ENCODE measurements at places on chromosomes 11 and 22. TPM values are rescaled to one million over a fixed set of nuclear protein-coding genes. Genes with fewer than 3 reads are reported as not detected.
A peak's percentile ranks its signal among the peaks of the same experiment; 100 is the strongest.

DNA sequence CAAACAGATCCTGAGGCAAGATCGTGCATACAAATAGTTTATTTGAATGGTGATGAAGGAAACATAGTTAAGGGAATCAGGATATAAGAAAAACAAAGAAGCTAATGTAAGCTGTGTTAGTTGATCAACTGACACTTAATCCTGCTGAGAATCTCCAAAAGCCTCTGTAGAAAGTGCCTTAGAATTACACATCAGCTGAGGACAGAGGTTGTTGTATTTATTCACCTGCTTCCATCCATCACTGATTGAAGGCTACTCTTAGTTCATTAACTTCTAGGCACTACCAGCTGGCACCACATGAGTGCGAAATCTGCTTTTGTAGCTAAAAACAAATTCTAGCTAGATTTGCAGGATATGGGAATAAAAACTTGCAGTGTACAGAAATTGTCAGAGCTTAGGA, 1082.0 kb upstream of the CNTN5 start:
- H3K27ac ChIP-seq, result no peak overlapping the region
- H3K4me1 ChIP-seq, result no peaks in the 10 kb centered on the region
- DNase-seq, result no peak
- H3K36me3 ChIP-seq, result no peaks in the 10 kb centered on the region
- no peak overlapping the region for H3K4me3 ChIP-seq

- peak overlapping the region; percentile 90 for H3K27ac ChIP-seq
- no peaks in the 10 kb centered on the region for H3K36me3 ChIP-seq
- H3K4me1 ChIP-seq, result peaks cover 43% of the 10 kb centered on the region
- H3K4me3 ChIP-seq, result no peak overlapping the region
Observed at GRCh38 chr11:1876361-1877063, 15.2 kb downstream of the PRR33 start.

- no peak overlapping the region for H3K4me3 ChIP-seq
- no peaks in the 10 kb centered on the region for H3K36me3 ChIP-seq
- DNase-seq, result no peak
- H3K27ac ChIP-seq, result no peak overlapping the region
- peaks cover 12% of the 10 kb centered on the region for H3K4me1 ChIP-seq
Observed at GRCh38 chr11:86678823-86679222, 6.4 kb upstream of the ME3 start.

DNA sequence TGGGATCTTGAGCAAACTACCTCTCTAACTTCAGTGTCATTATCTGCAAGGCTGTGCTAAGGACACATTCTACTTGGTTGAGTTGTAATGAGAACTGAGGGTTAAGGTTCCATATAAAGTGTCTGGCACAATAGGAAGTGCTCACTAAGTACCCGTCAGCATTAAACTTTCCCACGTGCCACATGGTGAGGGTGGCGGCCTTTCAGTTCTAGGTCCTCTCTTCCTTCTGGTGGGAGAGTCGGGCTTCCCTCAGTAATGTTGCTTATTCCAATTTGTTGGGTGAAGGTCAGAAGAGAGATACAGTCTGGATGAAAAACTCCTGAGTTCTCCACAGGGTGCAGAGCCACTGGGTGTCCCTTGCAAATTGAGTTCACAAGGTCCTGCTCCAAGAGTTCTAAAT, 4.6 kb upstream of the CD6 start:
- H3K27me3 ChIP-seq, result no peaks in the 10 kb centered on the region
- H3K4me1 ChIP-seq, result no peaks in the 10 kb centered on the region
- H3K36me3 ChIP-seq, result no peaks in the 10 kb centered on the region
- no peak for DNase-seq

DNA sequence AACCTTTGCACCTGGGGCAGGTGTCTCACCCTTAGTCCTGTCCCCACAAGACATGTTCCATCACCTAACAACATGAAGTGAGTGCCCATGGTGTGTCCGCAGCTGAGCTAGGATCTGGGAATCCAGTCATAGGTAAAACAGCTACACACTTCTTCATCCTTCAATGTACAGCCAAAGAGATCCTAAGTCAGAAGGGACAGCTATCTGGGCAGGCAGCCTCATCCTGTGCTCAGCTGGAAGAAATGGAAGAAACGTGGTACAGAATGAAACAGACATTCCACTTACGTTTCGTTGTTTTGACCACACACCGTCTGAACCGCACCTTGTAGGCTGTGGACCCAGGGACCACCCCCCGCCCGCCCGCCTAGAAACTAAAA, 30.8 kb downstream of the PDGFB start:
- H3K4me1 ChIP-seq, result no peaks in the 10 kb centered on the region
- H3K27ac ChIP-seq, result no peak overlapping the region
- H3K36me3 ChIP-seq, result peaks cover 6% of the 10 kb centered on the region
- no peaks in the 10 kb centered on the region for H3K27me3 ChIP-seq
- H3K4me3 ChIP-seq, result no peak overlapping the region
- DNase-seq, result no peak

The SEC14L6 gene
- total RNA-seq, result 2.8 TPM

The LRRC75B gene
- 5.4 TPM for total RNA-seq

The PAX6 gene
- 0.50 TPM for total RNA-seq

DNA sequence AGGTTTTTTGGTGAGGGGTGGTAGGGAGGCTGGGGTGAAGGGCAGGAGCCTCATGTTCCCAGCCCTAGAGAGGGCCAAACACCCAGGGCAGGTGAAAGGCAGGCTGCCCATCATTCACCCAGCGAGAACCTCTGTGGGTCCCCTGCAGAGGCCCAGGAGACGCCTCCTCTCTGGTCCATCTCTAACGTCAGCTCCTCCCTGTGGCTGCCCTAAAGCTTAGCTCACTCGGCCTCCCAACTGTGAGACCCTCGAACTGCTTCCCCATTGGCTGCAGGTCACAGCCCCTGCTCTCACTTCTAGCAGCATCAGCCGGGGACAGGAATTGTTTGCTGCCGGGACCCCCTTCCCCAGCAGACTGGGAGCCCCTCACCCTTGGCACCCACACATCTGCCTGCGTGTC, 615 bp upstream of the NFAM1 start:
- H3K4me3 ChIP-seq, result no peak overlapping the region
- H3K27ac ChIP-seq, result no peak overlapping the region
- H3K27me3 ChIP-seq, result peaks cover 2% of the 10 kb centered on the region
- H3K36me3 ChIP-seq, result no peaks in the 10 kb centered on the region
- peaks cover 13% of the 10 kb centered on the region for H3K4me1 ChIP-seq

The SAA1 gene
- total RNA-seq, result not detected

DNA sequence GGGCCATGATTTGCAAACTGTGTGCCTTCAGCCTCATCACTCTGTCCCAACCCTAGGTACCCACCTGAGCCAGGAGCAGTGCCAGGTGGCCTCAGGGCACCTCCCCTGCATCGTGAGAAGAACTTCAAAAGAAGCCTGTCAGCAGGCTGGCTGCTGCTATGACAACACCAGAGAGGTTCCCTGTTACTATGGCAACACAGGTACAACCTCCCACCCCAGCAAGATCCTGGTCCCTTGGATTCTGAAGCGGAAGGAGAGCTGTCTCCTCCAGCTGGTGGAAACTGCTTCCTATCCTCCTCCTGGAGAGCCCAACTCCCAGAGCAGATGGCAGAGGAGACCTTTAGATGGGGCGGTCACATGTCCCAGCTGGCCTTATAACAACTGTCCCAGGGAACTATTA, 2.9 kb downstream of the ZP1 start:
- H3K27me3 ChIP-seq, result no peaks in the 10 kb centered on the region
- no peak overlapping the region for H3K4me3 ChIP-seq
- no peak for DNase-seq

DNA sequence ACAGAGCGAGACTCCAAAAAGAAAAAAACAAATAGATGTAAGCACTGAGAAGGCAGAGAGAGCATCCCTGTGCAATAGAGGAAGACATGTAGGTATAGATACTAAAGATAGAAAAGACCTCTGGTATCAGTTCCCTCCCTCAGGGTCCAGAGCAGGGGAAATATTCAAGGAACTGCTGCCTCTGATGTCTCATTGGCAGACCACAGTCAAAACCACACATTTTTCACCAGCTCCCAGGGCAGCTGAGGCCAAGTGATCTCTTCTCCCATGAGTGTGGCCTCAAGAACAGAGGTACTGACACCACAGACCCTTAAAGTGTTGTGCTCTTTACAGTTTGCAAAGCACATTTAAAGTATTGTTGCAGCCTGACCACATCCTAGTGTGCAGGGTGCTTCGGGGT, 288.5 kb downstream of the NTM start:
- H3K27me3 ChIP-seq, result peaks cover 27% of the 10 kb centered on the region
- no peak overlapping the region for H3K27ac ChIP-seq
- no peak overlapping the region for H3K4me3 ChIP-seq
- no peak for DNase-seq
- H3K4me1 ChIP-seq, result no peaks in the 10 kb centered on the region

DNA sequence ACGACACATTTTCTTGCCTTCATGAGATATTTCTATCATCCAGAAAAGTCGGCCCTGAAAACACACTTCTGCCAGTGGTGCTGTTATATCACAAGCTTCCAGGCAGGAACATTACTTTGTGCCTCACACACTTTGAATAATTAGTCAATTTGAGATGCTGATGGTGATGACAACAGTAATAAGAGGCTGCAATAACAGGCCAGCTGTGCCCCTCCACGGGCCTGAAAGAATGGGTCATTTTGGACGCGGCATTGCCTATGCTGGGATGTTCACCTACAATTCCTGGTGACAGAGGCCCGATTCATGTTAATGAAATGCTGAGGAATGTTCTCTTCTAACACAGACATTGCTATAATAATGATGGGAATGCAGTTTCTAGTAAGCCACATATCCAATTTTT, 463.8 kb upstream of the KIRREL3 start:
- no peak overlapping the region for H3K27ac ChIP-seq
- no peaks in the 10 kb centered on the region for H3K4me1 ChIP-seq
- H3K27me3 ChIP-seq, result no peaks in the 10 kb centered on the region
- no peak overlapping the region for H3K4me3 ChIP-seq

The CTSW gene
- total RNA-seq, result 1.5 TPM

GRCh38 chr22:26079009-26079408, 90.3 kb upstream of the SEZ6L start:
- H3K4me3 ChIP-seq, result no peak overlapping the region
- no peaks in the 10 kb centered on the region for H3K36me3 ChIP-seq

DNA sequence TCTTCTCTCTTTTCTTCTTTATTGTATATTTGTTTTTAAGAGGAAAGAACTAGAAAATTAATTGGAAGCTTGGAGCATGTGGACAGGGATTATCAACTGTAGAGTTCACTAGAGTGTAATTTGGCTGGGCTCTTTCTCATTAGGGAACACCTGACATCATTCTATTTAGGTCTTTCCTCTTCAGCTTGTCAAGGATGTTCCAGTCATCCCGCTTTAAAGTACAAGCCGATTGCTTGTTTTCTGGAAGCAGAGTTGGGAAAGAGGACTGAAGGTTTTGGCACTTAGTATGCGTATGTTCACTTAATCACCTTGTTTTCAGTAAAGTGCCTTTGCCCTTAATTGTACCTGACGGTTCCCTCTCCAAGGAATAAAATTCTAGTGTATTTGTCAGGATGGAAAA, 111.6 kb downstream of the WNT11 start:
- DNase-seq, result no peak
- peaks cover 6% of the 10 kb centered on the region for H3K4me1 ChIP-seq
- peaks cover 4% of the 10 kb centered on the region for H3K36me3 ChIP-seq
- H3K27ac ChIP-seq, result no peak overlapping the region
- H3K27me3 ChIP-seq, result no peaks in the 10 kb centered on the region

The MYOD1 gene
- not detected for total RNA-seq

- H3K4me1 ChIP-seq, result no peaks in the 10 kb centered on the region
- no peak for DNase-seq
- no peak overlapping the region for H3K27ac ChIP-seq
- H3K4me3 ChIP-seq, result no peak overlapping the region
- no peaks in the 10 kb centered on the region for H3K36me3 ChIP-seq
Observed at GRCh38 chr11:37951996-37952395, 1354.0 kb upstream of the RAG2 start.

GRCh38 chr11:62295504-62295903, 3.4 kb downstream of the SCGB1D4 start:
- no peak overlapping the region for H3K27ac ChIP-seq
- H3K4me3 ChIP-seq, result no peak overlapping the region
- H3K27me3 ChIP-seq, result no peaks in the 10 kb centered on the region

- no peaks in the 10 kb centered on the region for H3K36me3 ChIP-seq
- no peak overlapping the region for H3K4me3 ChIP-seq
- no peaks in the 10 kb centered on the region for H3K4me1 ChIP-seq
- no peak overlapping the region for H3K27ac ChIP-seq
- no peaks in the 10 kb centered on the region for H3K27me3 ChIP-seq
Observed at GRCh38 chr11:134027671-134028070, 41.2 kb upstream of the JAM3 start.

DNA sequence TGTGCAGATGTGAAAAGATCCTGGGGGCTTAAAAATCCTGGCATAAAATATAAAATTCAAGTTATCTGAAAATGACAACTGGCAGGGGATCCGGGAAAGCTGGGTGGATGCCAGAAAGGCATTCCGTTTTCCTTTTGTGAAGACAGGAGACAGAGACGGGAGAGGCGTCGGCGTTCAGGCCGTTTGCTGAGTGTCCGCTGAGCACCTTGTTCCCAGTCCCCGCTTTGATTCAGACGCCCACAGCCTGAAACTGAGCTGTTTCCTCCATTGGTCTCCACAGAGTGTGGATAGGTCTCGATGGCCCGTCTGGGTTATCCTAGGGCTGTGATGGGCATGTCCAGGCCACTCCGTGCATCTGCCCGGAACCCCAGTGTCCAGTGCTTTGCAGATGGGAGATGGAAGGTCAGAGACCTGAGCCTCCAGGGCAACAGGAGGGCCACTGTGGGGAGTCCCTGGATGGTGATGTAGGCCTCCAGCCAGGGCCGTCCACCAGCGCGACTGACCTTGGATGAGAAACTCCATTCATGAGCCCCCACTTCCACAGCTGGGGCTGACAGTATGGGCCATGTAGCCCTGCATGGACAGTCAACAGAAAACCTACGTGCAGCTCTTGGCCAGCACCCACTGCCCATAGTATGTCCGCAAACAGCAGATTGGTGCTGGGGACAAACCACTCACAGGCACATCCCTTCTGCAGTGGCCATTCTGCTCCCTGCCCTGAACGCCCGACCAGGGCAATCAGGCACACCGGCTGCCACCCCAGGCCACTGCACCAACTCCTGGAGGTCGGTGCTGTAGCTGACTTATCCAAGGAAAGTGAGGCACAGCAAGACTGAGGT, 11.6 kb downstream of the MRGPRF start:
- no peak overlapping the region for H3K4me3 ChIP-seq
- H3K4me1 ChIP-seq, result peaks cover 9% of the 10 kb centered on the region
- no peaks in the 10 kb centered on the region for H3K27me3 ChIP-seq
- peak; percentile 13 for DNase-seq
- H3K27ac ChIP-seq, result no peak overlapping the region

DNA sequence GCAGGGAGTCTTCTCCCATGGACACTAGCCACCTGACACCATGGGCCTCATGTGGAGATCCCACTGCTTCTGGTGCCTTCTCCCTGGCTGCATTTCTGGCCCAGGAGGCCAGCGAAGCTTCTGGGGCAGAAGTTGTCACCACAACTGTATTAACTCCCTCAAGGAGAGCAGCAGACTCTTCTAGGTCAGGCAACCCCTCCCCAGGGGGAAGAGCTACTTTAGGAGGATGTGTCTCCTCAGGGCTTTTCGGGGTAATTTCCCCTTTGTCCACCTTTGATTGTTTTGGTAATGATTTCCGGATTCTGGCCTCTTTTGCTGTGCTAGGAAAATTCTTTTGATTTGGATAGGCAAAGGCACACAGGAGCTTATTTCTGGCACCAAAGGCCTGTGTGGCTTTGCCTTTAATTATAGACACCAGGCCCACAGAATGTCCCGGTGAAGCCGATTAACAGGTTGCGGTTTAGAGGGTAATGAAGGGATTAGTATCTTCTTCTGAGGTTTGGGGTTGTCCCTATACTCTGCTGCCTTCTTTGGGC, 8.9 kb upstream of the UCP2 start:
- no peak overlapping the region for H3K4me3 ChIP-seq
- H3K4me1 ChIP-seq, result no peaks in the 10 kb centered on the region
- H3K27me3 ChIP-seq, result no peaks in the 10 kb centered on the region

- H3K4me1 ChIP-seq, result no peaks in the 10 kb centered on the region
- H3K27me3 ChIP-seq, result no peaks in the 10 kb centered on the region
- no peak overlapping the region for H3K27ac ChIP-seq
- H3K4me3 ChIP-seq, result no peak overlapping the region
- no peak for DNase-seq
Observed at GRCh38 chr22:37601540-37602442, 6.8 kb upstream of the GGA1 start.

The PRR5L gene
- total RNA-seq, result 3.1 TPM

The STK33 gene
- total RNA-seq, result 34.4 TPM
